ENCODE measurements at places on chromosomes 16 and 17.

DNA sequence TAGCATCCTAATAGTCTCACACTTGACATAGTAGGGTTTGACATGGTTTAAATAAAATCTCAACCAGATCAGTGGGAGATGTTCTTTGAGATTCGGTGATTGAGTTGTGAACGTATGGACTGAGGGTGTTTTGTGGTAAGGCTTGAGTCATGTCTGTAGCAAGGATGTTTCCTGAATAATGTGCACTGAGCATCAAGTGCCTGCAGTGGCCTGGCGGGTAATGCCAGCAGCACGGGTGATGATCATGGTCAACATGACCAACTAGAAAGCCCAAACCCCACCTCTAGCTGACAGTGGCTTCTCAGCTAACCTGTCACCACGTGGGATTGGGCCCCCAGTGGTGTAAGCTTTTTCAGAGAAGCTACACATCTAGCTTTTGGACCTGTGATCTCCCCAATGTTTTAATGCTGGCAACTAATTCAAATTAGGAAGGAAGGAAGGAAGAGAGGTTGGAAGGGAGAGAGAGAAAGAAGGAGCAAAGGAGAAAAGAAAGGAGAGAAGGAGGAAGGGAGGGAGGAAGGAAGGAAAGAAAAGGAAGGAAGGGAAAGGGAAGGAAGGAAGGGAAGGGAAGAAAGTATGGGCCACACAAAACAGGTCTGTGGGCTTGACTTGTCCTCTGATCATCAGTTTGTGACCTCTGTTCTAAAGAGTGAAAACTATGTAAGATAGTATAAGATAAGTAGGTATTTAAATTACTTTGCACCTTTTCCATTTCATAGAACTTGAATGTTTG is 55.4 kb downstream of the WWOX start:
- no peak for DNase-seq

- no peak for DNase-seq
Observed at GRCh38 chr16:7182510-7183109, 150.0 kb upstream of the RBFOX1 start.

DNA sequence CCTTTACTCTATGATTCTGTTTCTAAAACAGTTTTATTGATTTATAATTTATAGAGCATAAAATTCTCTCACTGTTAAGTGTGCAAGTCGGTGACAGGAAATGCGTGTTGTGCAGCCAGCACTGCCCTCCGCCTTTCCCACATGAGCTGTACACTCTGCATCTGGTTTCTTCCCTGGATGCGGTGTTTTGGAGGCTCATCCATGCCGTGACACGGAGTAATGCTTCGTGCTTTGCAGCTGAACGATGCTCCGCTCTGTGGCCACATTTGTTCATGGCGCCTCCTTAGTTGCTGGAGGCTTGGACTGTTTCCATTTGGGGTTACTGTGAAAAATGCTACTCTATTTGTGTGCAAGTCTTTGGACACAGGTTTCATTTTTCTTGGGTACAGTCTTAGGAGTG is 7.2 kb upstream of the IGFALS start:
- DNase-seq = no peak

- DNase-seq = no peak
Observed at GRCh38 chr17:44376124-44376523, 12.5 kb upstream of the FAM171A2 start.

DNA sequence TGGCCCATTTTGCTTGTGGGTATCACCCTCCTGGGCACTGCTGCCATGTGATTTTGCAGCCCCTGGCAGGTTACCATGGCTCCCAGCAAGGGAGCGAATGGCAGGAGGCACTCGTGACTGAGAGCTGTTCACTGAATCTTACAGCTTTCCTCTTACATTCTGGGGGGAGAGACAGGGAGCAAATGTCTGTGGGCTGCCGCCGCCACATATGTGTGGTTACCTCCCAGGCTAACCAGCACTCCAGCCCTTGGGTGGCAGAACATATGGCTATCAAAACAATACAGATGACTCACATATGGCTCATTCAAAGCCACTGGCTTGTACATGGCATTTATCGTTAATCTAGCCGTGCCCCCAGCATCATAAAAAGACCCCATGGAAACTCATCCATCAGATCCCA is 19.8 kb downstream of the GTF3C1 start:
- DNase-seq = no peak

DNA sequence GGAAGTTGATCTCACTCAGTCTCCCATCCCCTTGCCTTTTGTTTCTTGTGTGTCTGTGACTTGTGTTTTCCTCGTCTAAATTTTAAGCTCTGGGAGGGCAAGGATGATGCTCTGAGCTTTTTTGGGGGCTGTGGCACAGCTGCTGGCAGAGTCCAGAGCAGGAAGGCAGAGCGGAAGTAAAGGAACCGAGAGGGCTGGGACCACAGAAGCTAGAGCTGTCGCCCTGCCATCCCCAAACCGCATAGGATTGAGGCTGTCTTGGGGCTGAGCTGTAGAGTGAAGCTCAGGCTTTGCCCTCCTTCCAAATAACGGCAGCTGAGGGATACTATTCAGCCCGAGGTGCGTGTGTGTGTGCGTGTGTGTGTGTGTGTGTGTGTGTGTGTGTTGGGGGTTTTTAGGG is 3.8 kb upstream of the DNAH2 start:
- DNase-seq = no peak

DNA sequence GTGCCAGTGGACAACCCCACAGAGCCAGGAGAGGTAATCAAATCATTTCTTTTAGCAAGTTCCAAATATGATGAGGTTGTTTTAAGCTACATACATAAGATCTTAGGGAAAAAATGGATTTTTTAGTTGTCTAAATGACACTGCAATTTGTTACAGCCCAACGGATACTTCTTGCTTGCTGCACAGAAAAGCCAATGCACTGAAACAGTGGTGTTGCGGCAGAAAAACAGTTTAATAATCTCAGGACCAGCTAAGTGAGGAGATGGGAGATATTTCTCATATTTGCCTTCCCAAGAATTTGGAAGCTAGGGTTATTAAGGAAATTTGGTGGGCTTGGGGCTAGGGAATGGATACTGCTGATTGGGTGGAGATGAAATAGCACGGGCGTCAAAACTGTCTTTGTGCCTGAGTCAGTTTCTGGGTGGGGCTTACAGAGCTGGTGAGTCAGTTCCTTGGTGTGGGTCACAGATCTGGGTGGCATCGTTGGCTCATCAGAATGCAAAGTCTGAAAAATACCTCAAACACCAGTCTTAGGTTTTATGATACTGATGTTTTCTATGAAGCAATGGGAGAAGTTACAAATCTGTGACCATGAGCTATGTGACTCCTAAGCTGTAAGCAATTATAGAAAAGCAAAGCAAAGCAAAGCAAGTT is 255.4 kb downstream of the IRX3 start:
- no peak for DNase-seq

DNA sequence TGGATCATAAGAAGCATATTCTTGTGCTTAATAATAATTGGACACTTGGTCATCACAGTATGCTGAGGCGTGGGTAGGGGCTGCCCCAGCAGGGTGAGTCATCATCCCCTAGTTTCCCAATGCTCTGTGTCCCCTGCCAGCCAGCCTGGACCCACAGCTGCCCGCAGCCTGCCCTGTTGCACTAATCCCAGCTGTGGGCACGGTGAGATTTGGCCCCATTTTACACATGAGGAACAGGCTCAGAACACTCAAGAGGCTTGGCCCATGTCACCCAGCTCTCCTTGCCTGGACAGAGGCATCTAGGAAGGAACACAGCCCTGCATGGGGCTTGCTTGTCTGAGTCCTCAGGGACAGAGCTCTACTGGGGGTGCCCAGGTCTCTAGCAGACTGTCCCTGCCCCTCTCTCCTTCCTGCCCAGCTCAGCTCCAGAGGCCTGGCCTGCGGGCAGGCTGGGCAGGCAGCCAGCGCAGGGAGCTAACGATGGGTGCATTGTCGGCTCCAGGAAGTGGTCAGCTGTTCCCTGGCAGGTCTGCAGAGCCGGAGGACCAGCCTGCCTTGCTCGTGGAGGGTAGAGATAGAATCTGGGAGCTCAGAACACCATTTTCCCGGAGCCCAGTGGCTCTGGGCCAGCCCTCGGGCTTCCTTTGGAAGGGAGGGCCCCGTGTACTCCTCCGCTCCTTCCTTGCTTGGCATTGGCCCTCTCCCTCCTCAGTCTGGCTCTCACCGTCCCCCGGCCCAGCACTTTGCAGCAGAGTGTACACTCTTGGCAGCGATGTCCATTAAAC is 189.4 kb downstream of the RAB11FIP4 start:
- DNase-seq = no peak

DNA sequence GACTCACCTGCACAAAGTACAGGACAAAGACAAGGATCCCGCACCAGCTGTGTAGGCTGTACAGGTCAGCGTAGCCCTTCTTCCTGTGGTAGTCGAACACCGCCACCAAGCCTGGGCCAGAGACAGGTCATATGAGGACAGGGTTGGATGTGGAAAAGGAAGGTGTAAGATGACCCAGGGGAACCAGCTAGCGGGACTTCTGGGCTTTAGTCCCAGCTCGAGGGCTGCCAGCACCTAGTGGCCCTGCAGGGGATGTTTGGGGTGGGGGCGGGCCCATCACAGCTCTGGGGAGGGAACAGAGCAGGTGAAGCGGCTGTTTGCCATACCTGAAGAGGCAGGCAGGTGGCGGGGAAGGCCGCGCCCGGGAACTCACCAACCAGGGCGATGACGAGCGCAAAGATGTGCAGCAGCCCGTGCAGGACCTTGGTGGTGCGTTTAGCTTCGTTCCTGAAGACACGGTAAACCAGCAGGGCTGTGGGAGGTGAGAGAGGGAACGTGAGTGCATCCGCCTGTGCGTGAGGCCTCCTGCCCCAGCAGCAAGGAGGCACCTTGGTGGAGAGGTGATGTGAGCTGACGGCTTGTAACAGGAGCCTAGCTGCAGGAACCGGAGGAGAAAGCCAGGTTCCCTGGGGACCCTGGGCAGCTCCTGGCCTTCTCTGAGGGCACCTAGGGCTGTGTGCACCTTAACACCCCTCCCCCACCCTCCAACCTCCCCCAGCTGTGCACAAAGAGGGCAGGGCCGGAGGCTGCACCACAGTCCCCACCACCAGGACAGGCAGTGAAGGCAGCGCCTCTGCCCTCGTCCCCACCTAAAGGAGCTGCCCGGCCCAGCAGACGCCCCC is 10.2 kb downstream of the CYB561 start:
- DNase-seq = no peak

GRCh38 chr17:46736100-46736499 is 82.4 kb downstream of the WNT3 start:
- DNase-seq = no peak

GRCh38 chr17:46869975-46870803 is 18.8 kb downstream of the WNT9B start:
- DNase-seq = no peak

DNA sequence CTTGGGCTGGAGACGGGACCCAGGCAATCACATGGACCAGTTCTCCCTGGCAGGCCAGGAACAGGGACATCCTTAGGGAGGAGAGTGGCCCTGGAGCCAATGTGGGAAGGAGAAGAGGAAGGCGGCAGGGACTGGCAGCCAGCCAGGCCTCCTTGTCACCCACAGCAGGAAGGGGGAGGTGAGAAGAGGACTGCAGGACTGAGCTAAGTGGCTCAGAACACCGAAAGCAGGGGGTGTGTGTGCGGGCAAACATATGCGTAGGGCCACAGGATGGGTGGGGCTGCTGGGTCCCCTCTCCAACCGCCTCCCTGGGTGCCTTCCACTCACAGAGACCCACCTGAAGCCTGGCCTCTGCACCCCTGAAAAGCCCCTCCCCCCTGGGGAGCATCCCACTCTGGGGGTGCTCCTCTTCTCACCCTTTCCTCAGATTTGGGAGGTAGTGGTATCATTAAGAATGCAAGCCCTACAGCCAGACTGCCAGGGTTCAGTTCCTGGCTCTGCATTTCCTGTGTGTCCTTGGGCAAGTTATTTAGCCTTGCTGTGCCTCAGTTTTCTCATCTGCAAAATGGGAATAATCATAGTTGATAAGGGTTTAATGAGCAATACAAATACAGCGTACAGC is 8.1 kb downstream of the PNMT start:
- DNase-seq = peak; percentile 20

GRCh38 chr17:74543406-74543805 is 2.5 kb downstream of the CD300C start:
- DNase-seq = no peak

GRCh38 chr16:11655655-11656054 is 12.6 kb upstream of the SNN start:
- DNase-seq = no peak

- no peak for DNase-seq
Observed at GRCh38 chr17:65328567-65328966, 191.4 kb downstream of the RGS9 start.

- DNase-seq = no peak
Observed at GRCh38 chr16:2751577-2752034, 832 bp upstream of the SRRM2 start.

DNA sequence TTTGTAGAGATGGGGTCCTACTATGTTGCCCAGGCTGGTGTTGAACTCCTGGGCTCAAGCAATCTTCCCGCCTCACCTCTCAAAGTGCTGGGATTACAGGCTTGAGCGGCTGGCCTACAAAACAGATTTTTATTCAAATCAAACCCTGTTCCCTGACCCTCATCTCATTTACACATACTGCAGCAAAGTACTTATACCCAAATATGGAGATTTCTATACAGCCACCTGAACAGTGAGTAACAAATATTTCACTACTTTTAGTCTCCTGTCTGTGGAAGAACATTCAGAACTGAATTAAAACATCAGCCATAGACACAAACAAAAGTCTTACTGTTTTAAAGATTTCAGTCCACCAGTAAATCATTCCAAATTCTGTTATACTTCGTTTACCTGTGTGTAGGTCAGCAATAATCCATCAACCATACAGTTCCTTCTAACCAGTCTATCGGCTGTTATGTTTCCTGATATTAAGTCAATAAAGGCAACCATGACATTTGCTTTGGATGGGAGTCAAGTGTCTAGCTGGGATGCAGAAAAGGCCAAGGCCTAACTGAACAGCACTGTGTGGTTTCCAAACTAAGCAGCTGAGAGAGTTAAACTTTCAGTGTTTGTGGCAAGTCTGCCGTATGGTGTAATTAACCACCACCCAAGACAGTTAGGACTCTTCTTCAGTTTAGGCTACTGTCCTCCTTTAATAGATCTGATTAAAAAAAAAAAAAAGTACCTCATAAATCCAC is 22.3 kb downstream of the ERN1 start:
- DNase-seq = no peak

DNA sequence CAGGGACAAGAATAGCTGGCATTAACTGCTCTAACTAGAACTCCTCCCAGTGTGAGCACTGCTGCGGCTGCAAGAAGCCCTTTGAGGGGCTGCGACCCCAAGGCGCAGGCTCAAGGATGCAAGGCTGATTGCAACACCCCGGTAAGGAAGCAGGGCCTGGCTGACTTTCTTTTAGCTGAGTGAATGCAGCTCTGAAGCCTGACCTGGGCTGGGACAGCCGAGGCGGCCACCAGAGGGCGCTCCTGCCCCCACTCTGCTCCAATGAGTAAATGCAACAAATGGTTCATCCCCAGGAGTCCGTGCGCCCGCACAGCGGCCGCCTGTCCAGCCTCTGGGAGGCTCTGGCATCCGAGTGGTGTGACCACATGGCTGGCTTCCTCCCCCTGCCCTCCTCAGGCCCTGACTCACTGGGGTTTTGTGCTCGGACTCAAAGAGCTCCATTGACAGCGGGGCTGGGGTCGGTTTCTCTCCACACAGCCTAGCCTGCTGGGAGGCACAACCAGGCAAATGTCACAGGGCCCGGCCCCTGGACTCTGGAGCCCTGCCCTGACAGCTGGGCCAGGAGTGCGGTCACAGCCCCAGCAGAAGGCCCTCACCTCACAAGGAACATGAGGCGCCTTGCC is at the start of gene SMIM5:
TSS of gene SMIM5 (plus strand) at position 572 of the 623 bp plus-strand sequence. CDS start 6,768 bp downstream, outside the sequence.
- peak; percentile 83 for DNase-seq

GRCh38 chr16:79437764-79438751 is 162.5 kb downstream of the MAF start:
- DNase-seq = no peak

All from T-helper 9 cell (primary cell).